ENCODE measurements at places on chromosomes 3 and 15.

- no peak for DNase-seq
These were observed 135.8 kb downstream of the CHSY1 start for GRCh38 chr15:101115786-101116680.

DNA sequence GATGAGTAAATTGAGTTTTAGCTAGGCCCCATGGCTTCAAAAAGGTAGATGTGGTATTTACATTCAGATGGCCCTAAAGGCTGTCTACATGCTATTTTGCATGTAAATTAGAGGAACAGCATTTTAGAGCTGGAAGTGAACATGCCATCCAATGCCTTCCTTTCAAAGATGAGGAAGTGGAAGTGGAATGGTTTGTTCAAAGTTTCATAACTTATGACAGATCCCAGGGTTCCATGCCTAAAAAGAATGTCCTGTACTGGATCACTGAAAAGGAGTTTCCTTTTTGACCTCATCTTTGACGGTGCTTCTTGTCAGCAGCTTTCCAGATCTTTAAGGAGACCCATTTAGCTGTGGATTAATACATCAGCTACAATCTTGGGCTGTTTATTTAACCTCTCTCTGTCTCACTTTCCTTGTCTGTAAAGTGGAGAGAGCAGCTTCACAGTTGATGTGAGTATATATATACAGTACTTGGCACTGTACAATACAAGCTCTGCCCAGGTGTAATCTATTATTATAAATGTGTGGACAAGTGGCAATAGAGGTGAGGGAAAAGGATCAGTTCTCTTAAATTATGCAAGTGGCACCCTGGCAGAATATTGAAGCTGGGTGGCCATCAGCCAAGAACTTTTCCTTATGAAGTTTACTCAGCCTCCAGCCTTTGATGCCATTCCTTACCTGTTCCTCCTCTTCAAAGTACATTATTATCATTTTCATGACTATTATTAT is 68.7 kb upstream of the GOLGA8B start:
- DNase-seq: no peak

GRCh38 chr15:48631176-48631770 is 14.2 kb downstream of the FBN1 start:
- no peak for DNase-seq

GRCh38 chr3:179272385-179272784 is 21.5 kb upstream of the KCNMB3 start:
- DNase-seq: no peak

DNA sequence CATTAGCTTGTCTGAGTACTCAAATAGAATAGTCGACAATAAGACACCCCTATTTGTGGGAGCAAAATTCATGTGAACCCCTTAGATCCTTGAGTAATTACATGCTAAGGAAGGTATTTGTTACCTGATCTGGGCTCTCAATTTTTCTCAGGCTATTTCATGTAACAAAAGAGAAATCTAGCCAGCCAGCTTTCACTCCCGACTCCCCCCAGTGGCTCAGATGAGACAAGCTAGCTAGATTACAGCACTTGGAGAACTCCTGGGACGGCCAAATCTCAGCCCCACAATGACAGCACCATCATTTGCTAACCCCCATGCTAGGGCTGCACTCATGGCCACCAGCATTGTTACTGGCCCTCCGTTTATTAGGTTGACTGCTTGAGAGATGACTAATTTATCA is 41.3 kb downstream of the GLDN start:
- no peak for DNase-seq

DNA sequence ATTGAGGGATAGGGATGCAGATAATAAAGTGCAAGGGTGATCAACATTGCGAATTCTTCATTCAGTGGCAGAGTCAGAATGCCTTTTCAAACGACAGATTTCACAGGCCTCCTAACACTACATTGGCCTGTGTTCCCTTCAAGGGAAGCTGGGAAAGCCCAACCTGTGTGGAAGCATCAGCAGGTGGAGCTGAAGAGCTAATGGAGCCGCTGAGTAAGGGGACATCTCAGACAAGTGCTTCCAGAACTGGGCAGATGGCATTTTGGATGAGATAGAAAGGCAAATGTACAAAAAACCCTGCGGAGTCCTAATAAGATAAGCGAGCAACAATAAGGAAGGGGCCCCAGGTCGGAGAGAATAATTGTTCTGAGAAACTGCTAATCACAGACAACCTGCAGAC is 8.5 kb upstream of the SLC24A5 start:
- DNase-seq: no peak

DNA sequence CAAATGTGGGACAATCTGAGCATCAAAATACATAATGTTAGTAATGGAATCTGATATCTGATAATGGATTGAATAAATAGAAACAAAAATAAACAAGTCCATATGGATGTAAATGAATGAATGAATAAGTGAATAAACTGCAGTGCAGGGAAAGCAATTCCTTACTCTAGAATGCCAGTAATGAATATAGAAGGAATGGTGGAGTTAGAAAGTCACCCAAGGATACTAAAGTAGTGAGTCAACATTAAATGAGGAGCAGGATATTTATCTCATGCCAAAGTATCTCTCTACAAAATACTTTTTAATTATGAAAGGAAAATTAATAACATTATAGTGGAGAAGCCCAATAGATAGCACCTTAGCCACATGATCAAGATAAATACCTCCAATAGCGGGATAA is 300.3 kb downstream of the FEZF2 start:
- DNase-seq: no peak

GRCh38 chr3:133987136-133987535 is 42.6 kb downstream of the SLCO2A1 start:
- no peak for DNase-seq

- no peak for DNase-seq
These were observed 414.5 kb upstream of the MDFIC2 start for GRCh38 chr3:70726961-70727360.

- no peak for DNase-seq
These were observed 3.5 kb downstream of the LRRC15 start for GRCh38 chr3:194365978-194366490.

DNA sequence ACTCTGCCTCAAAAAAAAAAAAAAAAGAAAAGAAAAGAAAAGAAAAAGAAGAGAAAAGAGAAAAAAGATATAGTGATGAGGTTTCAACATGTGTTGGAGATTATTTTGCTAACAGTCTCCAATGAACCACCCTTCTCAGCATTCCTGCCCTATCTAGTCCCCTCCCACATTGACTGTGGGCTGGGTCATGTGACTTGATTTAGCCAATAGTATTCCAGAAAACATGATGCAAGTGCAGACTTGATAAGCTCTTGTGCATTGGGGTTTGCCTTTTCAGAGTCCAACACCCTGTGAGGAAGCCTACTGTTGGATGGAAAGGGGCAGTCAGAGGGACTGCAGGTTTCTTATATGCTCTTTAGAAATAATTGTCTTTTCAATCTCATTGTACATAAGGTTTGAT is 37.8 kb upstream of the MED12L start:
- no peak for DNase-seq

- no peak for DNase-seq
These were observed 915.2 kb downstream of the NSUN3 start for GRCh38 chr3:94978084-94978483.

DNA sequence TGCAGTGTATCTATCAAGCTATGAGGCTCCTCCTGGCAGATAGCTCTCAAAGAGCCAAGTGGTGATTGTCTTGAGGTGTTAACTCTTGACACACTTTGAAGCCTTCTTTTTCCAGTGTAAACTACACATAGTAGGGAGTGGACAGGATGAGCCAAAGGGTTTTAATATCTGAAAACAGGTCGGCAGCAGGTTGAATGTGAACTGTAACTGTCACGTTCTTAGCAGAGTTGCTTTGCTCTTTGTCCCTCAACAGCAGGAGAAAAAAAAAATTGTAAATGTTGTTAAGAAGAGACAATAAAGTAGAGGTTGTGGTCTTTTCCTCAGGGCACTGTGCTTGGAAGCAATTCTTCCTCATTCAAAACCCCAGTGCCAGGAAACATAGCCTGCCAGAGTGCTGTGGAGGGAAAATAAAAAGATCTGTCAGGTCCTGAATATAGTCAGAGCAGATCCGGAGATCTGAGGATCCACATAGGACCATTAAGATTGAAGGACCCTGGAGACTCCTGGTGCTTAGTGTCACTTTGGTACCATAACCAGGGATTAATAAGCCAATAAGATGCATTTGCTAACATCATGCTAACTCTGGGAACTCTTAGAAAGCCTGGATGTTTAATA is 229.7 kb downstream of the NAALADL2 start:
- no peak for DNase-seq

DNA sequence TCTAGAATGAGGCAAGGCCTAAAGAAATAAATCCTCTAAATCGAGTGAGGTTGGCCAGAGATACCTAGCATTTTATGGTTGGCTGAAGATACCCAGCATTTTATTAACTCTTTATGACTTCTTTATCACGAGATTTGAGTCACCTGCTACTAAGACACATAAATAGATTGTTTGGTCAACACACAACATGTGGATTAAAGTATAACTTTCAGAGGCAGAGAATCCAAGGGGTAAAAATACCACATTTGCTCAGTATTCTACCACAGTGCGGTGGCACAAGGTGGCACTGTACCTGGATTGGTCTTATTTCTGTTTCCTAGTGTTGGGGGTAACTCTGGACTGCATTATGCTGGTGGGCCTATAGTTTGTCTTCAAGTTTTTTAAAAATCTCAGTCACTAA is 27.0 kb upstream of the VILL start:
- DNase-seq: peak; percentile 38

DNA sequence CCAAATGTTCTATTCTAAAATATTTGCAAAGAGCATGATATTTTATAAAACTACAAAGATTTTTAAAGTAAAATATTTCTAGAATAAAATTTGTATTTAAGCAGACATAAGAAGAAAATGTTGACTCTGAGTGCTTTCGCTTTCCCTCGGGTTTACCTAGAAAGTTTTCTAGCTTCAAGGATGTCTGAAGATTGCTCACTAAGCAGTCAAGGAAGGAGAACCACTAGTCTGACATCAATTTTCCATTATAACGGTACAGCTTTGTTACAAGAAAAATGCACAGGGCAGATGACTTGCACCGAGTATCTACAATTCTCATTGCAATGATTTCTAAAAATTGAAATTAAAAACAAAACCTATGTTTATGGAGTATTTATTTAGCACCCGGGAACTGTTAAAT is 14.2 kb downstream of the GPR15 start:
- no peak for DNase-seq

DNA sequence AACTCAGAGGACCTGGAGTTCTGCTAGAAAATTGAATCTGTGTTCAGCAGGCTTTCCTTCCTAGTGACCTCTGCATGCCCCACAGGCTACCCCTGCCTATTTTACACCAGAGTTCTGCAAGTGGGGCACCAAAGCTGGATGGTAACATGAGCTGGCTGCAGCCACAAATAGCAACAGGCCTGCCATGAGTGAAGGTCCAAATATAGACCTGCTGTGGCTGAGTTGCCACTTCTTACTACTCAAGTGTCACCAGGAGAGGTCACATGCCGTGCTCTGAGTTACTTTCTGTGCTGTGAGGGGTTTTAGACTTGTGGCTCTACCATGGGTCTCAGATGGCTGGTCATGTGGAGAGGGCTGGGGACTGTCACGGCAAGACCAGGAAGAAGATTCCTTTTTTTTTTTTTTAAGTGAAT is at the start of gene FSD2:
TSS of gene FSD2 (minus strand) at position 76 of the 413 bp plus-strand sequence. CDS start 18,679 bp downstream, outside the sequence.
- DNase-seq: no peak

- DNase-seq: no peak
These were observed 103.5 kb downstream of the ITPR1 start for GRCh38 chr3:4596612-4597011.

DNA sequence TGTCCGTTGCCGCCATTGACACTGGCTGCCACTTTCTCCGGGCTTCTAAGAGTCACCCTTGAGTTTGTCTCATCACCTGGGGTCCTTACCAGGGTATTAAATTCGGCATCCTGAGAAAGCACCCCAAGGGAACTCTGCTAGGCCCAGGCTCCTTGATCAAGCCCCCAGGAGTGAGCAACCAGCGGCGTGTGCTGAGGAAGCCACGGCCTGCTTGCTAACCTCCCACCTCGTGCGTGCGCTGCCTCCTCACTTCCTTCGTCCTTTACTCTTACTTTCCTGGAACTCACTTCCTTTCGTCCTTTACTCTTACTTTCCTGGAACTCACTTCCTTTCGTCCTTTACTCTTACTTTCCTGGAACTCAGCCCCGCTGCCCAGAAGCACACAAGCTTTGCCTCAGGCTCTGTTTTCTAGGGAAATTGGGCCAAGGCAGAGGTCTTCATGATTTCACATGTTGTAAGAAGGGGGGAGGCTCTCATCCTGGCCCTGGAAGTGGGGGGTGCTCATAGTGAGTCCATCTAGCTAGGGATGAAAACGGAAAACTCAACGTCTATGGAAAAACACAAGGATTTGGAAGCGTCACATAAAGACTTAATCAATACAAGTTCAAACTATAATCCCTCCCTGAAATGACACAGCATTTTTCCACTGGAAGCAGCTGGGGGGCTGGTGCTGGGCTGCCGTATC is 36.7 kb upstream of the BDH1 start:
- no peak for DNase-seq

GRCh38 chr3:197406266-197406665 is 107.9 kb upstream of the DLG1 start:
- peak; percentile 43 for DNase-seq

DNA sequence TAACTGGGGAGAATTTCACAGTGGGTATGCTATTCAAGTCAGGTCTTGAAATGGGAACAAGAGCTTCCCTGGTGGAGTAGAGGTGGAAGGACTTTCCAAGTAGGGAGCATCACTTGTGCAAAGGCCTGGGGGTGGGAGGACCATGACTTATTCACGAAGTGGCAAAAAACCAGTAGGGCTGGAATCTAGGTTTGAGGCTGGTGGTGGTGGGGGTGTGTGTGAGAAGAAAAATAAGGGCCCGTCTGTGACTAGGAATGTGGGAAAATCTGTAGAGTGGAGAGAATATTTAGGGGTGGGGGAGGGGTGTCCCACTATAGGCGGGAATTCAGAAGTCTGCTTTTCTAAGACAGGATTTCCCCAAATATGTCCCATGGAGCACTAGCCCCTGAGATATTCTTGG is 271.9 kb upstream of the TBL1XR1 start:
- DNase-seq: no peak

- DNase-seq: no peak
These were observed 116.9 kb downstream of the POLR2M start for GRCh38 chr15:57823325-57823882.

- DNase-seq: no peak
These were observed 76.2 kb upstream of the ADPGK start for GRCh38 chr15:72859757-72860145.

Data from left lobe of liver (tissue), 2 donors.